Mesenteric fat pad (tissue), 1 donor: ENCODE measurements at places on chromosomes 5 and 9.

- DNase-seq = no peak
These were observed 26.4 kb upstream of the NOTCH1 start for GRCh38 chr9:136572003-136572827.

DNA sequence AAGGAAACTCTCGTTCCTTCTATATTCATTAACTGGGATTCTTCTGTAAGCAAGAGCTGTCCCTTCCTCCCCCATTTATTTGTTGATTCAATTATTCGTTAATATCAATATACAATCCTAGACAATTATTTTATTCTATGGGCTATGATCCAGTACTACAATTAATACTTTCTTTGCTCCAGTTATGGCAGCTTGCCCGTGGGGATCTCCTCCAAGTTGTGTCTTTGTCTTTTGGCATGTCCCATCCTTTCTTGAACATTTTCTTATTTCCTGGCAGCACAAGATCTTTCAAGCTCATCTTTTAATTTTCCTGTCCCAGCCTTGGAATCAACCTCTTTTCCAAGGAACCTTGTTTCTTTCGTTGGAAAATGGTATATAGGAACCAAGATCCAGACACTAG is 249.3 kb downstream of the GAS1 start:
- no peak for DNase-seq

- DNase-seq = no peak
These were observed 39.7 kb downstream of the CHSY3 start for GRCh38 chr5:129943936-129944335.

DNA sequence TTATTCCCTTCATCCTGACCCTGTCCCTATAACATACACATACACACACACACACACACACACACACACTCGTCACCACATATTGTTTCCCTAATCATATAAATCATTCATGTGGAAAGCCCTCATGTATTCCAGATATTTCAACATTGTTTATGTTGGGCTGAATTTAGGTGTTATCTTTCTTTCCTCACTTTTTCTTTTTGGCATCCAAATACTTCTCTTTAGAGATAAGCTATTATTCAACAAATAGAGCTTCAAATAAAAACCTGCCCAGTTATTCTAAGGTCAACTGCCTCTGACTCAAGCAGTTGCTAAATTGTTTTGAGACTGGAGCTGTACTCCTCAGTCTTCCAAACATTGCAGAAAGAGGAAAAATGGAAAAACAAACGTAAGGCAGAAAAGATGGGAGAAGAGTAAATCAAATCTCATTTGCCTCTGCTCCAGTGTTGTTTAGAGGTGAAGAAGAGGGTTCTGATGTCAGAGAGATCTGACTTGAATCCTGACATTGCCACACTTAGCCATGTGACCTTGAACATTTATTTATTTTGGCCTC is 215.7 kb downstream of the GAS1 start:
- no peak for DNase-seq

GRCh38 chr5:134072471-134073210 is 41.8 kb upstream of the TCF7 start:
- peak; percentile 55 for DNase-seq

- no peak for DNase-seq
These were observed 98.0 kb downstream of the COL5A1 start for GRCh38 chr9:134739660-134739968.

GRCh38 chr5:157348049-157348400 is 82.1 kb downstream of the CYFIP2 start:
- no peak for DNase-seq

DNA sequence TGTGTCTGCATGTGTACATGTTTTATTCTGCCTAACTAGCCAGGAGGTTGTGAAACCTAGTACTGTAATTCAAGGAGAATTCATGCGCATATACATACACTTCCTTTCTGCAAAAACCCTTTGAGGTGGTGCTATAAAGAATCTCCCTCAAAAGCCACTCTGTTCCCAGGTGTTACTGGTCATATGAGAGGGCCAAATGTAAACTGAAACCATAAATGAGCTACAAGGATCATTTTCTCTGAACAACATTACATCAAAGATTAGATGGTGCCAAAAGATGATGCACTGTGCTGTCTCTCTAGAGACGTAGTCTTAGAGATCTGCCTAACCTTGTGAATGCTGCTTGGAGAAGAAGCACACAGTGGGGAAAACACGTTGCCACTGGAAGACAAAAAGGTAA is 15.7 kb downstream of the NREP start:
- no peak for DNase-seq

DNA sequence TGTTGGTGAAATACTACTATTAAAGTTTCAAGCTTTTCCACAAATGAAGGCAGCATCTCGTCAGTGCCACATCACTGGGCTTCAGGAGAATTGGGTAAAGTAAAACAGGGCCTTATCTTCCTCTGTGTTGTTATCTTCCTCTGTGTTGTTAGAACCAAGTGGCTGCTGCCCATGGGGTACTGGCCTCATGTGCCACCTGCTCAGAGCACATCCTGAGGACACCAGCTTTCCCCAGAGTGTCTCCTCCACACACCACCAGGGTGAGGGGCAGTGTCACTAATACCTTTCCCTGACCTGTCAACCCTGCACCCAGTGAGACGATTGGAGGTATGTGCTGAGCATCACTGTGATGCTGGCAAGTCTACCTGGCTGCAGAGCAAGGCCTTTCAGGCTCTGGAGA is 499.9 kb downstream of the SEMA5A start:
- DNase-seq = no peak

GRCh38 chr9:38106488-38106887 is 37.5 kb upstream of the SHB start:
- no peak for DNase-seq

DNA sequence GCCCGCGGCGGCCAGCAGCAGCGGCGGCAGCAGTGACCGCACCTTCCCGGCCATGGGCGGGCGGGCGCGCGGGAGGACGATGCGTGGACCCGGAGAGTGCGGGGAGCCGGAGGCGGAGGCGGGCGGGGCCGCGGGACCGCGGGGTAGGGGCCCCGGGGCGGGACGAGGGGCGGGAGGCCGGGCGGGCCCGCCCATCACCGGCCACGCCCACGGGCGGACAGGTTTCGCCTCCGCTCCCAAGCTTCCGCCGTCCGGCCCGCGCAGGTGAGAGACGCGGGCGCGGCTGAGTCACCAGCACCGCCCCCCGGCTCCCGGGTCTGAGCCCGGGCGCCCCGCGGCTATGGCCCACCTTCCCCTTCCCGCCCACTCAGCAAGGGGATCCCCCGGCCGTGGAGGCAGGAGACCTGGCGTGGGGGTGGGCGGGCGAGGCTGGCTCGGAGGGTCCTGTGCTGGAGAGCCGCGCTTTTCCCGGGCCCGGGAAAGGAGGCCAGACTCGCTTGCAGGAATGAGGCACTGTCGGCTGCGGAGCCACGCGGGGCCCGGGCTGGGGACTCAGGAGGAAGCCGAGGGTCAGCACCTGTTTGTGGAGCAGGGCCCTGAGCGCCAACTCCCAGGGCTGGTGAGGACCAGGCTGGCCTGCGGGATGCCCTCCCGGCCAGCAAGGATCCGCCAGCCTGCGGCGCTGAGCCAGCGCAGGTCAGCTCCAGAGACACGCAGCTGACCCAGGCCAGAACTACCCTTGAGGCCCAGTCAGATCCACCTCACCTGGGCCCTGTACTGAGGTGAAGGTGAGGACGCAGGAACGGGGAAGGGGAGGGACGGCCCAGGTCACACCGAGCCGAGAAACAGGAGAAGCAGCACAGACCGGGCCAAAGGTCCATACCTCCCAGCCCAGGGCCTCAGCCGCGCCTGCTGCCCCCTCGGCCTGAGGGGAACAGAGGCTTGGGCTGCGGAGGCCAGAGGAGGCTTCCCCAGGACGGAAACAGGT is at the start of gene ENTPD2:
ENTPD2 (minus strand) TSS at position 118 of the 988 bp plus-strand sequence; CDS start at position 54, 64 bp downstream.
- no peak for DNase-seq

GRCh38 chr9:14498824-14499223 is 184.9 kb upstream of the NFIB start:
- DNase-seq = no peak

GRCh38 chr5:107455111-107455544 is 215.6 kb downstream of the EFNA5 start:
- no peak for DNase-seq

DNA sequence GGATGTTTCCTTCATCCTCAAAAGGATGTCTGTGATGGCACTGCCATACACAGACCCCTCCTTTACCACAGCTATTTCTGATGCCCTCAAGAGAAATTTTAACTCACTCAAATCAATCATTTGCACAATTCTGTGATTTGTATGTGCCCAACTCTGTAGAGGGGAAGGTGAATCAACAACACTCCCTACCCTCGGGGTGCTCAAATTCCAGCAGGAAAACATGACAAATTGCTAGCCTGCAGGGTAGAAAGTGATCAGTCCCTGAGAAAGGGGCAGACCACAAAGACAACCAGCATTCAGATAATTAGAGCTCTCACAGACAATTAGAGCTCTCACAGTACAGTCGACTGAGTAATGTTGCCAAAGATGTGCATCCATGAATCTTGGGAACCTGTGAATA is 45.3 kb upstream of the FOXE1 start:
- DNase-seq = no peak

- DNase-seq = peak; percentile 71
These were observed 16.5 kb upstream of the SMIM32 start for GRCh38 chr5:136209346-136209910.

DNA sequence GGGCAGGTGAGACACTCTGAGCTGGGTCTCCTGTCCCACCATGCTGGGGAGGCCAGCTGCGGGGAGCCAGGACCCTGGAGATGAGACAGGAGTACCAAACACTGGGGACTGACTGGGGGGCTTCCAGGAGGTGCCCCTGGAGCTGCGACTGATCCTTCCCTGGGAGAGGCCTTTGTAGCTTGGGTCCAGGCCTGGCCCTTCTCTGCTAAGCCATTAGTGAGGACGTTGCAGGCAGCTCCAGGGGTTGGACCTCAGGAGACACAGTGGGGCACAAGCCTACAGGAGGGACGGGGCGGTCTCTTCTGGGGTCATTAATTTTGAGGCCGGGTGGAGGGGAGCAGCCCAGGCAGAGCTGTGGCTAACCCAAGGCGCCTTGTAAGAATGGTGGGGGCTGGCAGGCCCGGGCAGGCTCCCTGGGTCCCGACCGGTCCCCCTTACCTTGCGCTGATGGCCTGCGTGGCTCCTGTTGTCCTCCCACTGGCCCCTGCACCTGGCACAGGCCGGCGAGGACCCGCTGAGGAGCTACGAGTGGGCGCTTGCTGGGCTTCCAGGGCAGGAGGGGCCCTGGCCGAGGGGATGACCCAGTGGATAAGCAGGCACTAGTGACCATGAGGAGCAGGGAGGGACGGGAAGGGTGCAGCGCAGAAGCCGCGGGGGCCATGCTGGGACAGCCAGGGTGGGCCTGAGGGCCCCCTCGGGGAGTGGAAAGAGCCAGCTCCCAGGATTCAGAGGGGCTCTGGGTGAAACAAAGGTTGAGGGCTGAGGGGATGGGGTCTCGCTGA is 5.1 kb downstream of the MRPS2 start:
- no peak for DNase-seq

DNA sequence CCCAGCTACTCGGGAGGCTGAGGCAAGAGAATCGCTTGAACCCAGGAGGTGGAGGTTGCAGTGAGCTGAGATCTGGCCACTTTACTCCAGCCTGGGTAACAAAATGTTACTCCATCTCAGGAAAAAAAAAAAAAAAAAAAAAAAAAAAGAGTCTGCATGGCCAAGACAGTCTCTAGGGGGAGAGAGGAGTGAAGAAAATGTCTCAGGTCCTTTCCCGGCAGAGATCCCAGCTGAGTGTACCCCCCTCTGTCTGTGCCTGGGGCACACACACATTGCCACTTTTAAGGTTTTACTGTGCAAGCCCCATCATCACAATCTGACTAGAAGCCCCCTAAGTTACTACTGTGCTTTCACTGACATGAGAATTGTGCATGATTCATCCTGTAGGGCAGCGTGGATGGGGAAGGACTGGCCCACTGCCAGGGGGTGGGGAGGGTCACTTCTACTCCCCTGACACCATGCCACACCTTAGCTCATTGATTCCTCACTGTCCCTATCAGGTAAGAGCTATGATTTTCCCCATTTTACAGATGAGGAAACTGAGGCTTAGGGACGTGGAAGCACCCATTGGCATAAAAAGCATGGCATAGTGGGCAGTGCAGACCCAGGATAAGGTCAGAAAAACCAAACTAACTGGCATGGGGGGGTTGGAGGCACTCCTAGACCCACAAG is 102.3 kb upstream of the LARP1 start:
- no peak for DNase-seq

- DNase-seq = no peak
These were observed 32.1 kb downstream of the B4GALT1 start for GRCh38 chr9:33135031-33135461.

DNA sequence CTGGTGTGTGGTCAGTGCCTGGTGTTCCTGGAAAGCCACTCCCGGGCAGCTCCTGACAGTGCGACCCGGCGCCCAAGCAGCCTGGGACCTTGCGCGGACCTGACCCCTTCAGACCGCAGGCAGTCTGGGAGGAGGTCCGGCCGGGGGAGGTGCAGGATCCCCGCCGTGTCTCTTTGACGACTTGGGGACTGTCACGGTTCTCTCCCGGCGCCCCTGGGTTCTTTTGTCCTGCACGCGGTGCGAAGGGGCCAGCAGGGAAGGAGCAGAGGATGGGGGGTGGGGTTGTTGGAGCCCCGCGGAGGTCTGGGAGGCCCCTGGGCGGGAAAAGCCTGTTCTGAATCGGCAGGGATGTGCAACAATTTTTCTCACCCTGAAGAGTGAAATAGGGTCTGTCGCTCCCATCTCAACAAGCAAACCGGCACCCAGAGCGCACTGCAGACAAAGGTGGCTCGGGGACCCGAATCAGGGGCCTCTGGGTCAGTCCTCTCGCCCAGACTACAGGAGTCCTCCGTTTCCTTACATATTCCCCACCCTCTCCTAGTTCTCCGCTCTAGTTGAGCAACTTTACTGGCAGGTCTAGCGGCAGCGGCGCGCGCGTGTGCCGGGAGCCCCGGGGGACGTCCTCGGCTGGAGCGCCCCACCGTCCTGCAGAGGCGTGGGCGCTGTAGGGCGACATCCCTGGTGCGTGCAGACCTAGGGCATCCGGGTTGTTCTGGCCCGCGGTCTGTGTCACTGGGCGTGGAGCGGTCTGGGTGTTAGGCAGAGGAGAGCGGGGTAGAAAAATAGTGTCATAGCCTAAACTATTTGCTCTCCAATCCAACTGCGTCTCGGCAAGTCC is 1.2 kb downstream of the VCAN start:
- DNase-seq = no peak

- DNase-seq = no peak
These were observed 227.0 kb downstream of the EPB41L4A start for GRCh38 chr5:112192072-112192471.

DNA sequence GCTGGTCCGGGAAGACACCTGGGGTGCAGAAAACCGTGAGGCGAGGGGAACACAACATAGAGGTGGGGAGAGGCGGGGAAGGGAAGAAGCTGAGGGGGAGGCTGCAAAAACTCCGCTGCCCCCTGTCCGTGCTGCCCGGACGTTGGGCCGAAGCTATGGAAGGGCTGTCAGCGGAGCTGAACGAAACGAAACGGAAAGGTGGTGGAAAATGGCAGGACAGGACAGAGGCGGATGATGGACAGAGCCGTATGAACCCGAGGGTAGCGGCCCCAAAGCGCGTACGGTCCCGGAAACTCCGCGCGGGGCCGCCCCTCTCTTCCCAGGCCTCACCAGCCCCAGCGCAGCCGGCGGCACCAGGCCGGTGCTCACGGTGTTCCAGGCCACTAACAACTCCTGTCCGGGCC is 272 bp downstream of the ANAPC2 start:
- DNase-seq = no peak
